Activated CD4-positive, alpha-beta T cell treated with anti-CD3 and anti-CD28 coated beads, Interleukin-2, amount 10 ng/mL, durations not matched to agents 24 days and 14 days (primary cell): ENCODE measurements at places on chromosomes 3 and 15.

- no peak for DNase-seq
Observed at GRCh38 chr3:40618158-40618557, 93.4 kb downstream of the ZNF621 start.

- no peak for DNase-seq
Observed at GRCh38 chr15:84840255-84840654, 23.1 kb downstream of the ALPK3 start.

- no peak for DNase-seq
Observed at GRCh38 chr3:88828466-88828865, 279.0 kb upstream of the EPHA3 start.

- DNase-seq = no peak
Observed at GRCh38 chr3:13619661-13620230, 70.8 kb downstream of the FBLN2 start.

DNA sequence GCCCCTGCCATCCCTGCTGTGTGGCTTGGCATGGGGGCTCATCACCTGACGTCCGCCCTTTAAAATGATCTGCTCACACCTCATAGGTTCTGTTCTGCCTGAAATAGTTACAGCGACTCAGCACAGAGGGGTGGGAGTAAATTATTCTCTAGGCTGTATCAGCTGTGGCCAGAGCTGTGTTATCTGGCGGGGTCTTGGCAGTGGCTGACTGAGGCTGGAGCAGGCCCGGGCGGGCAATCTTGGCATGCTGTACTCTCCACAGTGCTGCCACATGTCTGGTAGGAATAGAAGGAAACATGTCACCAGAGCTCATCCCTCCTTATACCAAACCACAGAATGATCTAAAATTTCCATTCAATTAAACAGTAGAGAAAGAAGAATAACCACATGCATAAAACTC is 499.9 kb upstream of the LMCD1 start:
- DNase-seq = peak; percentile 41

DNA sequence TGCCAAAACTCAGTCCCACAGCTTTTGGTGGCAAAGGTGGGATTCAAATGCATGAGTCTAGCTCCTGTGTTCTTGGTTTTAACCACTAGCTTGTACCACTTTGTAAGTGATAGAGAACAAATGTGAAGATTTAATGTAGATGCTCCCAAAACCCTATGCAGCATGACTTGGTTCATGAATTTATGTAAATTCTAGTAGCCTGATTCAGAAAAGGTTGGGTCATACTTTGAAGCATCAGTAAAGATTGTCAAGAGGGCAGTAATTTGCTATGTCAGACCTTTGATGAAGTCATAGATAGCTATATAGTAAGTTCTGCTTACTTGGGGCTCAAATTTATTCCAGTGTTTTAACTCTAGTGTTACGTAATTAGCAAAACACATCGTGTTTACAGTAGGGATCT is 75.6 kb downstream of the VPS8 start:
- no peak for DNase-seq

DNA sequence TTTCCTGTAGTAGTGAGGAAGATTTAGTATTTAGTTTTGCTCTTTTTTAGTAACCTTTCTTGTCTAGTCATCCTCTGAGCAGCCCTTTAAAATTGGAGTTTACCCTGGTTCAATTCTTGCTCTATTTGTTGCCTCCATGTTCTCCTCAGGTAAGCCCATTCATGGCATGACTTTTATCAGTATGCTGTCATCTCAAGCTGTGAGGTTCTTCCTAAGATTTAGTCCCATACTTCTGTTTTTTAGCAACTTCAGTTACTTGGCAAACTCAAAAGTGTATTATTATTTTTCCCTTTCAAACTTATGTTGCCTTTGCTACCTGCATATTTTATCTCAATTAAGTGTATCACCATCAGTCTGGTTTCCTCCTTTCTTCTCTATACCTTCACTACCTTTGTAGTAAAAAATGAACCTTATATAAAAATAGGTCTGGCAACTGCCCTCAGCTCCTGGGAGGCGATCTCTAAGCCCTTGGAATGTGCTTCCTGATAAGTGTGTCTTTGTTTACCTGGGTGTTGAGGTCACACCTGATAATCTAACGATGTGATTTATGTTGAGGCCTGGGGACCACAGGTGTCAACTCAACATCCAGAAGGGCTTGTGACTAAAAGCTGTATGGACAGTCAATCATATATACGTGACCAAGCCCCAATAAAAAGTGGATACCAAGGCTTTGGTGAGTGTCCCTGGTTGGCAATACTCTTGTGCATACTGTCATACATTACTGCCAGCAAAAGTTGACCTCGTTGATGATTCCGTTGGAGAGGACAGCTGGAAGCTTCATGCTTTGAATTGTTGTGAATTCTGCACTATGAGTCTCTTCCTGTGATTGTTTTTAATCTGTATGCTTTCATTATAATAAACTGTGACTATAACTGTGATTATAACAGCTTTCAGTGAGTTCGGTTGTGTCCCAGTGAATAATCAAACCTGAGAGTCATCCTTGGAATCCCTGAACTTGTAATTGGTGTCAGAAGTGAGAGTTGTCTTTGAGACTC is 3.9 kb downstream of the NSUN3 start:
- DNase-seq = no peak

DNA sequence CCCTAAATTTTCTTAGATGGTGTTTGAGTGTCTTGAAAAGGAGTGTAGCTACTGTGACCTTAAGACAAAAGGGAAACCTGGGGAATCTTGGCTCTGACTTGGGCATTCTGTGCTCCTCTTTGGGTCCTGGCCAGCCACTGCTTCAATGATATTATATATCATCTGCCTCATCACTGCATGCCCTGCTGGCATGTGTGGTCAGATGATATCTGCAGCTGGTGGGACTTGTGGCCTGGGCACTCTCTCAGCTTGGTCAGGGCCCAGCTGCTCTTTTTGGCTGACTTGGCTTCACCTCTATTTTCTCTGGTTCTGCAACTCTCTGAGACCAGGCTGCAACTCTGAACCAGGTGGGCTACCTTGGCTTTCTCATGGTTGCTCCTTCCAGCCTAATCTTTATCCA is 446.1 kb upstream of the RARB start:
- no peak for DNase-seq

DNA sequence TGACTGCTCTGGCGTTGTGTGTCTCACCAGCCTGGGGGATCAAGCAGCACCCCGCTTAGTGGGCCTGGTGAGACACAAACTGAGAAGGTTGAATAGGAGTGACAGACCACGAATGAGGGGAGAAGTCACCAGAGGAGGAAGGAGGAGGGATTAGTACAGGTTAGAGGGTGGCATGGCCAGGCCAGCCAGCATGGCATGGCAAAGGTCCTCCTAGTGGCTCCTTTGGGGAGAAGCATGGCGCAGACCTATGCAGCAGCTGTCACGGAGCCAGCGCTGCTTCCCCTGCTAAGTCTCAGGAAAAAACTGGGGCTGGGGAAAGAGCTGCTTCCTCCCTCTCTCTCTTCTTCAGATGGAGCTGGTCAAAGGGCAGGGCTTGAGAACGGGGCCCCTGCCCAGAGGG is 48.6 kb downstream of the ZDHHC3 start:
- no peak for DNase-seq

GRCh38 chr3:105944721-105945120 is 75.9 kb upstream of the CBLB start:
- no peak for DNase-seq

DNA sequence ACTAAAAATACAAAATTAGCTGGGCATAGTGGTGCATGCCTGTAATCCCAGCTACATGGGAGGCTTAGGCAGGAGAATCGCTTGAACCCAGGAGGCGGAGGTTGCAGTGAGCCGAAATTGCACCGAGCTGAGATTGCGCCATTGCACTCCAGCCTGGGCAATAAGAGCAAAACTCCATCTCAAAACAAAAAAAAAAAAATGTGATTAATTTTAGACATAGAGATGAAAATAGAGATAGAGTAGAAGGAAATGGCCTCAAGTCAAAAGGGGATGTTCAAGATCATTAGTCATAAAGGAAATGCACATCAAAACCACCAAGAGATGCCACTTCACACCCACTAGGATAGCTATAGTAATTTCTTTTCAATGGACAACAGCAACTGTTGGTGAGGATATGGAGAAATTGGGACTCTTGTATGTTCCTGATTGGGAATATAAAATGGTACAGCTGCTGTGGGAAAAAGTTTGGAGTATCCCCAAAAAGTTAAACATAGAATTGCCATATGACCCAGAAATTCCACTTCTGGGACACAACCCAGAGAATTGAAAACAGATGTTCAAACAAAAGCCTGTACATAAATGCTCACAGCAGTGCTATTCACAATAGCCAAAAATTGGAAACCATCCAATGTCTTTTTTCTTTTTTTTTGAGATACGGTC is 55.4 kb downstream of the ABHD2 start:
- no peak for DNase-seq

- peak; percentile 59 for DNase-seq
Observed at GRCh38 chr3:149579838-149580542, 77.8 kb downstream of the WWTR1 start.

DNA sequence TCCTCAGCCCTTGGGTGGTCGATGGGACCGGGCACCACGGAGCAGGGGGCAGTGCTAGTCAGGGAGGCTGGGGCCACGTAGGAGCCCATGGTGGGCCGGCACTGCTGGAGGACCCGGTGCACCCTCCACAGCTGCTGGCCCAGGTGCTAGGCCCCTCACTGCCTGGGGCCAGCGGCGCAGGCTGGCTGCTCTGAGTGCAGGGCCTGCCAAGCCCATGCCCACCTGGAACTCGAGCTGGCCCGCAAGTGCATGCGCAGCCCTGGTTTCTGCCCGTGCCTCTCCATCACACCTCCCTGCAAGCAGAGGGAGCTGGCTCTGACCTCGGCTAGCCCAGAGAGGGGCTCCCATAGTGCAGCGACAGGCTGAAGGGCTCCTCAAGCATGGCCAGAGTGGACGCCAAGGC is 42.1 kb downstream of the KLHDC8B start:
- no peak for DNase-seq

GRCh38 chr3:83189634-83190033 is 1428.2 kb upstream of the GBE1 start:
- DNase-seq = no peak

DNA sequence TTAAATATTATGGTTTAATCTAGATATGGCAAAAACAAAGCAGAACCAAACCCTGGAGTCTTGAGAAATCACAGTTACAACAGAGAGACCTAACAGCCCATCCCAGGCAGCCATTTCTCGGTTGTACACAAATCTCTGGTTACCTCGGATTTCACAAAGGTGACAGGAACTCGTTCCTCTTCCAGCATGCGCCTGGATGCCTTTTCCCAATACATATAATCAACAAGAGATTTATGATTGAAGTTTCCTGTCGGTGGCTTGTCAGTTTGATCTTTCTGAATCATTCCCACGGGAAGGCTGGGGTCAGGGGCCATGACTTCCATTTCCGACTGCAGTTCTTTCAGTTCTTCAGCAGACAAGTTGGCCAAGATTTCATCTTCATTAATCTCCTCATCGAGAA is 445 bp downstream of the LMOD3 start:
- DNase-seq = no peak

- DNase-seq = no peak
Observed at GRCh38 chr3:62898530-62899496, 23.6 kb upstream of the CADPS start.

DNA sequence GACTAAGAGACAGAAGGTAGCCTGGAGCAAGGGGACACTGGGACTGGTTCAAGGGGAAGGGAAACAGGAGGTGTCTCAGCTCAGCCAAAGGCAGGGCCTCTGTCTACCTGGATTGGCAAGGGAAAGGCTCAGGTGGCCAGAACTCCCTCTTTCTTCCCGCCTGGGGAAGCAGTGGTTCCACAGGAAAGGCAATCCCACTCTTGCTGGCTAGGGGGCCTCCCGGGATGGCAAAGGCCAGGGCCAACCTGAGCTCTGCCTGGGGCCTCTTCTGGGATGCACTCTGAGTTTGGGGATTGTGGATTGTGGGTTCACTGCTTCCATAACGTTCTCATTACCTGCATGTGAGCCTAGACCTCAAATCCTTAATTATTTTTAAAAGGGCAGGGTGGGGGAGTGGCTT is 13.0 kb upstream of the PARP6 start:
- DNase-seq = no peak

GRCh38 chr3:13561376-13561775 is 12.5 kb downstream of the FBLN2 start:
- DNase-seq = no peak

DNA sequence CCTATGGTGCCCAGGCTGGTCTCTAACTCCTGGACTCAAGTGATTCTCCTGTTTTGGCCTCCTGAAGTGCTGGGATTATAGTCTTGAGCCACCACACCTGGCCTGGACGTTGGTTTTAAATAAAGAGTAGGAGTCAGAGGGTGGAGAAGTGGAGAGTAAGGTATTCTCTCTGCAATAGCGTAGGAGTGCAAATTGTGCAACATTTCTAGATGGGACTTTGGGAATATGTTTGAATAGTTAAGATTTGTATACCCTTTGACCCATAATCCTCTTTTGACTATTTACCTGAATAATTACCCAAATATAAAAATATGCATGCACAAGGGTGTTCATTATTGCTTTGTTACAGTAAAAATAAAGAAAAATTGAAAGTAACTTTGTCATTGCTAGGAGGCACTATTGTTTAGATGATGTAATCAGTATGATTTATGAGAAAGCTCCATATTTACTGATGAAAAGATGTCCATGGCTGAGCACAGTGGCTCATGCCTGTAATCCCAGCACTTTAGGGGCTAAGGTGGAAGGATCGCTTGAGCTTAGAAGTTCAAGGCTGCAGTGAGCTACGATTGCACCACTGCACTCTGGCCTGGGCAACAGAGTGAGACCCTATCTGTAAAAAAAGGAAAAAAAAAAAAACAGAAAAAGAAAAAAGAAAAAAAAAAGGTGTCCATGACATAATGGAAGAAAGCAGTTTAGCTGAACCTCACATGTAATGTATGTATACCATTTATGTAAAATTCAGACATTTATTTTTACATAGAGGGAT is 15.1 kb upstream of the XYLB start:
- DNase-seq = no peak
